CD4-positive, alpha-beta T cell (primary cell): ENCODE measurements at places on chromosomes 6 and 20.

DNA sequence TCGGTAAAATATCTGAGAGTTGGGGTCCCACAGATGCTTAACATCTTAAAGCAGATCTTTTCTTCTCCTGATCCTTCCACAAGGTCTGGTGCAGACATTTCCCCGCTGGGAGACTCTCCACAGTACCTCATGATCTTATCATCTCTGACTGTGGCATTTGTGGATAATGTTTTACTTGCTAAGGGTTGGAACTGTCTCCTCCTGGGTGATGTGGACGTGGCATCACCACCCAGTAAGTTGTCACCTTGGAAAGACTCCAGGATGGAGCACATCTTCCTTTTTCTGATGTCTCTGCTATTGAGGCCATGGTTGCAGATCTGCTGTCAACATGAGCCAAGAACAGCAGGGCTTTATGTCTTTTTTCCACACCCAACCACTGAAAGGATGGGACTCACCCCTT, 42.0 kb upstream of the FANCE start:
- no peak for DNase-seq

DNA sequence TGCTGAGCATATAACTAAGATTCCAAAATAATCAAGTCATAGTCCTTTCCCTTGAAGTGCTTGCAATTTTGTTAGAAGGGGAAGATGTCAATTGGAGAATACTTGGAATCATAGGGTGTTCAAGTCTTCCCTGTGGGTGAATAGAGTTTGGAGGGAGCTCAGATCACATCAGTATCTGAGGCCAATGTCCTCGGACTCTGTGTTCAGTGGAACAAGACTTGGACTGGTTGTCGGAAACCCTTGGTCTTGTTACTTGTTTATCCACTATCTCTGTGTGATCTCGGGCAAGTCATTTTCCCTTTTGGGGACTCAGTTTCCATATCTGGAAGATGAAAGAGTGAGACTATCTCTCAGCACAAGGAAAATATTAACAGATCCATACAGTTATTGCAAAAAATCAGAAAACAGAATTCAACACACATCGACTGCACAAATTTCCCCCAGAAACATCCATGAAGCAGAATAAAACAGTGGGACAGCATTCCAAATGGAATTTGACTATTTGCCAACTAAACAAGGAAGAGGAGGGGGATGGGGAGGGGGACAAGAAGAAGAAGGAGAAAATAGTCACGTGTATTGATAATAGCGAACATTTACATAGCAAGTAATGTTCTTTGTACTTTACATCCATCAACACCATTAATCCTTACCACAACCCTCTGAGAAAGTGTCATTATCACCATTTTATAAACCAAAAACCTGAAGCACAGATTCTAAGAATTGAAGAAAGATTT, 3.9 kb upstream of the EDEM2 start:
- DNase-seq: no peak

GRCh38 chr6:56890683-56891429, 64.1 kb upstream of the BEND6 start:
- DNase-seq: no peak

DNA sequence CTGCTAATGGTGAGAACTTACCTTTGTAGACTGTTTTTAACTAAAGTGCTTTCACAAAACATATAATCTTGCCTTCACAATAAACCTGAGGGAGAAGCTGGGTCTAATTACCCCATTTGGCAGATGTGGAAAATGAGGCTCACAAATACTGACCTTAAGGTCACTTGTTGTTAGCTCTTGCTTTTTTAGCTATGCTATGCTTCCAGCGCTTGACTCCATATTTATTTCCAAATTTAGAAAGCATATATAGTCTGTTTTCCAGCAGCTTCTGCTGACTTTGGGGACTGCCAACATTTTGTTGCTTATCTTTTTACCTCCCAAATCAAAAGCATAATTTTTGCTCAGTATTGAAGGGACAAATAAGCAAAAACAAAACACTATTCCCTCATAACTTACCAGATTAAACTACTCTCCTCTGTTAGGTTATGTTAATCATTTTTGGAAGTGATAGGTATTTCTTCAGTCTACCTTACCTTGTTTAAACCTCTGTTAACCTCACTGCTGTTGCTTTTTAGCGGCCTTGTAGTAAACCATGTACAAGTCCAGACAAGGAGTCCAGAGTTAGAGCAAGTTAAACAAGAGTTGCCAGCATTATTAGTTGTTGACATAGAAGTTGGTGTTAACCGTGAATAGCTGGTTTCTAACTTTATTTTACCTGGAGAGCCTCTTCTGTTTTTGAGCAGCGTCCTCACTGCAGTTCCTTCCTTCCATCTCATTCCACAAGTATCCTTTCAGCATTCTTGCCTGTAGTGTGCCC, 4.9 kb upstream of the BTBD3 start:
- no peak for DNase-seq

DNA sequence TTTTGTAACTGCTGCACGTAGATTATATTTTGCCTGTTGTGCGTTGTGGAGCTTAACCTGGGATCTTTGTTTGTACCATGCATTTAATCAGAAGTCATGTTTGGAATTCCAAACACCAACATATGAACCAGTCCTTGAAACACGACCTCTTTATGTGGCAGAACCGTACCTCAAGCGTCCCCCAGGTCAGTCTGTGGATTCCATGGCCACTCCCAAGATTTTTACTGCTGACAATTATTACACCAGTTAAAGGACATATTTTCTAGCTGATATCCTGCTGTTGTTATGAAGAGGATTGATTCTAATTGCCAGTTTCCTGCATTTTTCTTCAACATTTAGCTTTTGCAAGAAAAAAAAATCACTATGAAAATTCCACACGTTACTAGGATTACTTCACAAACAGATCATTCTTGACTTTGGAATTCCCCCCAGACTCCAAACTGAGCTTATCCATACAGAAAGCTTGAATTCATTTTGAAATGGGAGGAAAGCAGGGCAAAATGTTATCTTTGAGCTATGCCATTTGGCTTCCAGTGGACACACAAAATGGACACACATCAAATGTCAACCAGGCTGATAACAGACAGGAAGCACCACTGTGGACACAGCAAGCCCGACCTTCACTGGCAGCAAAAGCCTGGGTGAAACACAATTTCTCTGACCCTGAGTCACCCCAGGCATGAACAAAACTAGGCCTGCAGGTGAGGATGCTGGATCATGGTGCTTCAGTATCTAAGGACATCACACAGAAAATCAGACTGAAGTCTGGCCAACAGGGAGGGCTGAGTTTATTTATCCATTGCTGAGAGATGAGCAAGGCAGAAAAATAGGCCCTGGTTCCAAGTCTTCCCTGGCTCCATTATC, 542.9 kb upstream of the JAG1 start:
- no peak for DNase-seq

DNA sequence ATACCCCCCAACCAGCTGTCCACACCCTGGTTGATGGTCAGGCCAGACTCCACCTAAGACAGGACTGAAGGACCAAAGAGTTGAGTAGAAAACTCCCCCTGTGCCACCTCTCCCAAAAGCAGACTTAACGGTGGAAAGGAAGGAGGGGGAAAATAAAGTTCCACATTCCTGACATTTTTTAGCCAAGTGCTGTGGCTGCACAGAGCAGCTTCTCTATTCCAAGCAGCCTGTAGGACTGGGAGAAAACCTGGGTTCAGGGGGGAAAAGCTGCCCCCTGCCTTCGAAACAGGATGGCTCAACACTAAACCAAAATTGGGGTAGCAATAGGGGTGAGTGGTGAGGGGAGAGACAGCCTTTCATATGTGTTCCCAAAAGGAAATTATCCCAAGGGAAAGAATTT, 3.6 kb downstream of the TRAM2 start:
- DNase-seq: no peak
